NCI-H1105 (cell line): ENCODE measurements at places on chromosomes 2 and 18.

DNA sequence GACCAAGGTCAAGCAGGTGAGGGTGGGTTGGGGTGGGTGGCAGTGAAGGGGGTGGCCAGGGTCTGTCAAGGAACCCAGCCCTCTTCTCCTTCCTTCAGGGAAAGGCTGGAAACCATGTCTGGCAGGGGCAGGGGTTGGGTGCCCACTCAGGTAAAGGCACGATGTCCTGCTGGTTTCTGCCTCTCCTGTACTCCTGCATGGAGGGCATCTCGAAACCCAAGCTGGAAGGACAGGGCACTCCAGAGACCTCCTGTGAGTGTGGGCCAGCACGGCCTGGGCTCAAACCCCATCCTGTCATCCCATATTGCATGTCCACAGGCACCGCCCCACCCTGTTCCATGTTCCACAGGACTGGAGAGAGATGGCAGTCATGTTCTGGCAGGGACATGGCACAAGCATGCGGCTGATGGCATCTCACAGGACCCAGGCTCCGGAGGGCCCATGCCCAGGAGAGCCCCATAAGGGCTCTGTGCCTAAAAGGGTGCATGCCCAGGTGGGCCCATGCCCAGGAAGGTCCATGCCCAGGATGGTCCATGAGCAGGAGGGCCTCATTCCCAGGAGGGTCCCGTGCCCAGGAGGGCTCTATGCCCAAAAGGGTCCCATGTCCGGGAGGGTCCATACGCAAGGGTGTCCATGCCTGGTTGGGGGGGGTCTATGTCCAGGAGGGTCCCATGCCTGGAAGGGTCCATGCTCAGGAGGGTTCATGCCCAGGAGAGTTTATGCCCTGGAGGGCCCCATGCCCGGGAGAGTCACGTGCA lies 6.4 kb downstream of the GPR35 start:
- no peak for DNase-seq

DNA sequence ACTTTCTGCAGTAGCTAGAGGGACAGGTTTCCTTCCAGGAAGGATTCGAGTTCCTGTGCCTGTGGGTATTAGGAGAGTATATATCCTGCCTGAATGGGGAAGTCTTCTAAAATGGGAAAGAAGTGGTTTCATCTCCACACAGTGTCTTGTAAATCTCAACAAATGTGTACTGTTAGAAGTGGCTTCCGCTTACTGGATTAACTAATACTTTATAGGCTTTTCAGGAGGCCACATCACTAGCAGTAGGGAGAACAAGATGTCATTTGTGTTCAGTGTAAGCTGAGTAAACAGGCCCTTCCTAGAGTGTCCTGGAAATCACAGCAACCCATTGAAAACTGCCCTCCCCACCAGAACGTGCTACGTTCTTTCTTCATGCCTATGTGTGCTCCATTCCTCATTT lies 12.5 kb upstream of the POLR1B start:
- DNase-seq, result no peak

GRCh38 chr2:98912221-98912851 lies 23.7 kb downstream of the CRACDL start:
- DNase-seq, result peak; percentile 87

GRCh38 chr2:219448776-219449341 lies 14.2 kb downstream of the SPEG start:
- no peak for DNase-seq

- DNase-seq, result no peak
Measured at GRCh38 chr2:62467100-62467474, 38.9 kb downstream of the TMEM17 start.

DNA sequence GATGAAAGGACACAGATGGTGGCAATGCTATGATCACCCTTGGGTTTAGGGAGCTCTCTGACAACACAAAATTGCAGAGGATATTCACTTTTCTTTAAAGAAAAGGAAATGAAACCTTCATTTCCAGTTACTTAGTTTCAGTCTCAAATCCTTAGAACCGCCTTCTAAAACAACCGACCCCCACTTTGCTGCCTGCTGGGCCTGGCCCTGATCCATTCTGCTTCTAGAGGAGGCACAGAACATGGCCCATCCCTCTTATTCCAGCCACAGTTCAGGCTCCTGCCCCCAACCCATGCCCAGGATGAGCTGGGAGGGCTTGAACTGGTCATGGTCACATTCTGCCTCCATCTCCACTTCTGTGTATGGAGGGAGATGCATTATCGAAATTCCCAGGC lies 311.6 kb downstream of the EN1 start:
- no peak for DNase-seq

DNA sequence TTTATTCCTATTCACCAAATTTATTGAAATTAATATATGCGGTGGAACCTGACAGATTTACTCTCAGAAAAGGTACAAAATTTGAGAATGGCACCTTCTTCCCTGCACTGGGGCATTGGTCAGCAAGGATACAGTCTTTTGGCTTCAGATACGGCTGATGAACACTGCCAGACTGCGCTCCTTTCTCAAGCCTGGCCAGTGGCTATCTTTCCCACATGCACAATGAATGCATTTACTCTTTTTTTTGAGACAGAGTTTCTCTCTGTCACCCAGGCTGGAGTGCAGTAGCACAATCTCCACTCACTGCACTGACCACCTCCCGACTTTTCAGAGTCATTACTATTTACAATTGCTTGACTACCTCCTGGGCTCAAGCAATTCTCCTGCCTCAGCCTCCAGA lies 61.6 kb downstream of the MOB4 start:
- DNase-seq, result no peak

GRCh38 chr2:201715459-201715858 lies 17.0 kb upstream of the MPP4 start:
- DNase-seq, result no peak

GRCh38 chr18:52605345-52605744 lies 265.3 kb downstream of the DCC start:
- no peak for DNase-seq

DNA sequence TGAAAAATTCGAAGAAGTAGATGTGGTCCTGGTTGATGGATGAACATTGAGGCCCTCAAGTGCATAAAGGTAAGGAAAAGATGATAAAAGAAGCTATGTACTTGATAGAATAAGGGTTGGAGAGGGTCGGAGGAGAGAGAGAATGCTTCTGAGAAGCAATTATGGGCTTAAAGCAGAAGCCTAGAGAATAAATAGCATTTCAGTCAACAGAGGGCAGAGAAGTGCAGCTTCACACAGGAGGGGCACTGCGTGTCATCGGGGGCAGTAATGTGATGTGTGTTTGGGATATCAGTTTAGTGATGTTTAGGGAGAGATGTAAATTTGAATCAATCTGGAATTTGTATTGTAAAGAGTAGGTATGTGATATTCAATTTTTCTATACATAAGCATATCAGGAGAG lies 334.5 kb downstream of the PIK3C3 start:
- DNase-seq, result no peak

- no peak for DNase-seq
Measured at GRCh38 chr2:172481507-172482262, 54.3 kb downstream of the ITGA6 start.

DNA sequence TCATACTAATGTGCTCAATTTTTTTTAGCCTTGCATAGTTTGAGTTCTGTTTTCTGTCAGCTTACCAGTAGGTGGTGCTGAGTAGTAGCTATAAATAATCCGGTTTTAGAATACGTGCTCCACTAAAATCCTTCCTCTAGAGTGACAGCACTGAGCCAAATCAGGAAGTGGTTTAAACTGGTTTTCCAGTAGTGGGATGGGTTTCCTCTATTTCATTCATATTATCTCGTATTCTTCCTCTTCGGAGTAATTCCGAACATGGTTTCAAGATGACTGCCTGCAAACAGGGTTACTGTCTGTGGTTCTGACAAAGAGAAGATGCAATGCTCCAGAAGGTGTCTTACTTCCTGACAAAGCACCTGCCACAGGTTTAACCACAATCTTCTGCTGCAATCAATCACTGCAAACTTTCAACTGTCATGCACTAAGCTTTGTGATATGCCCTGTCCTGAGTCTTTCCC lies 496.9 kb upstream of the VRK2 start:
- no peak for DNase-seq

GRCh38 chr2:10932345-10933151 lies 20.8 kb downstream of the KCNF1 start:
- no peak for DNase-seq

DNA sequence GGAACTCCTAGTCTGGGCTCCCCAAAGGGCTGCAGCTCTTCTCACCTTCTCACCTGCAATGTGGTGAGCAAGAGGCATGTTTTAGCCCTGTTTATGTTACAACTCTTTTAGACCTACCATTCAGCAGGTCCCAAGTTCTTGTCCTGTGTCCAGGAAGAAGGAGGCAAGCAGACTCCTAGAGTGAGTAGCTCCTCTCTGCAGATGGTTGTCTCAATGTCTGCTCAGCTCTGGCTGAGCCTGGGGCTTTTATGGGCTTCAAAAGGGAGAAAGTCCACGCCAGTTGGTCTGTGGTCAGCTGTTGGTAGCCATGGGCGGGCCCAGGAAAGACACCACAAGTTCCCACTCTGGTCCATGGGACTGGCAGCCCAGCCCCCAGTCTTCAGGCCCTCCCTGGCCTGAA lies 148.1 kb upstream of the HS6ST1 start:
- DNase-seq, result no peak

DNA sequence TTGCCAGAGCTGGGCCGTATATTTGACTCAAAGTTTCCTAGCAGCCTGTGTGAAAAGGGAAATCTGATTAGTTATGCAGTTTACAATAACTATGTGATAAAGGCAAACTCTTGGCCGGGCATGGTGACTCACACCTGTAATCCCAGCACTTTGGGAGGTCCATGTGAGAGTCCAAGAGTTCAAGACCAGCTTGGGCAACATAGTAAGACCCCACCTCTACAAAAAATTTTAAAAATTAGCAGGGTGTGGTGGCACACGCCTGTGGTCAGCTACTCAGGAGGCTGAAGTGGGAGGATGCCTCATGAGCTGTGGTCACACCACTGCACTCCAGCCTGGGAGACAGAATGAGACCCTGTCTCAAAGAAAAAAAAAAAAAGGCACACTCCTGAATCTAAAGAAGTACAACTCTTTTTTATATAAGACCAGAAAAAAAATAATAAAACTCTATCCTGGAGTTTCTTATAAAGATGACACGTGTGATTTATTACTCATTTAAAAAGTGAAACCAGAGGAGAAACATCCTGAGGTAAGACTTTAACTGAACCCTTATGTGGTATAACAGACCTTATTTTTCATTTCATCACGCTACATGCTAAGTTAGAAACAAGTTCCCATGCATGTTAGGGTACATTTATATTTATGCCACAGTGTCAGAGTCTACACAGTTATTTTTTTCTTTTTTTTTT lies 32.6 kb upstream of the KCMF1 start:
- DNase-seq, result no peak

DNA sequence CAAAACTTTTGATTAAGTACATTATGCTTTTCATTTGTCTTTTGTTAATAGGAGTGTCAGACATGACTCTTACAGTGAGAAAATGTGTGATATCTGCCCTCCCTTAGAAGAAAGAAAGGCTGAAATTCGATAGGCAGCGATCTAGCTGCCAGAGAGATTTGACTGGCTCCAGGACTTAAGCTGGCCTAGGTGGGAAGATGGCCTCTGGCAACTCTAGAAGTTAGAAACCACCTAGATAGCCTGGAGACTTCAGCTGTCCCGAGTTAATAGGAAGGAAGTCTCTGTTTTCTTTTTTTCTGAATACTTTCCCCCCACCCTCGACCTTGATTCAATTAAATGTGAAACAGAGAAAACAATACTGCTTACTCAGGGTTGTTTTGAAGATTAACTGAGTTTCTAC lies 1194.7 kb upstream of the CRIM1 start:
- DNase-seq, result no peak

GRCh38 chr2:222916229-222917197 lies 55.7 kb downstream of the ACSL3 start:
- no peak for DNase-seq

DNA sequence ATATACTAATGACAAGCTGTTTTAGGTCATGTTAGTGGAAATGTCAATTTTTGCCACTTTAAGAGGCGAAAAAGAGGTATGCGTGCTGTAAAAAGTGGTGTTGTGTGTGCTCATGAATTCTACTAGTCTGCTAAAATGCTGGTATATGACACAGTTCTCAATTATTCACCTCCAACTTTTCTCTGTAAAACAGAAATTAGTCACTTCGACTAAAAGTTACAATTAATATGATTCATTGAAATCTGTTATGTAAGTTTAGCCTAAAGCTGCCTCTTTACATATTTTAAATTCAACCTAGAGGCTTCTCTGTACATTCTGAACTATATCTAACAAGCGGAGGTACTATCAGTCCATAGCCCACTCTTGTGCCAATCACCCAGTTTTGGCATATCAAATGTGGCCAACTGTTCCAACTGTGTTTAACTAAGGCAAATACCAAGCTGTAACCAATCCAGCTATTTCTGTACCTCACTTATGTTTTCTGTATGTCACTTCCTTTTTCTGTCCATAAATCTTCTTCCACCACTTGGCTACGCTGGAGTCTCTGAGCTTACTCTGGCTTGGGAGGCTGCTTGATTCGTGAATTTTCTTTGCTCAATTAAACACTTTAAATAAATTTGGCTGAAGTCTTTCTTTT lies 20.8 kb downstream of the BAZ2B start:
- no peak for DNase-seq

DNA sequence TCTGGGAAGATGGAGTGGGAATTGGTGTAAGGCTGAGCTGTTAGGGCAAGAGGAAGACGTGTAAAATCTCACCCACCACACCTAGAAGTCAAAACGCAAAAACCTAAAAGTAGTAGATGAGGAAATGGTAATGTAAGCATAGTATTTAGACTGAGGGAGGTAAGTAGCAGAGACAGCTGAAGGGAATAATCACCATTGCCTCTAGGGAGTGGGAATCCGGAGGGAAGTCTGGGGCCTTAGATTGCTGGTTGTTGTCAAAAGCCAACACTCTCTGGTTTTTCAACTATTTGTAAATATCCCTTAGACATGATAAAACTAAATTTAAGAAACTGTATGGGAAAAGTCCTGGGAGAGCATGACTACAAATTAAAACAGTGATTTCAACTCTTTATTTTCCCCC lies 28.7 kb upstream of the MYCN start:
- DNase-seq, result no peak

- no peak for DNase-seq
Measured at GRCh38 chr2:58594762-58595161, 353.6 kb upstream of the FANCL start.

GRCh38 chr2:26901326-26902183 lies 53.6 kb downstream of the DPYSL5 start:
- no peak for DNase-seq

- DNase-seq, result peak; percentile 51
Measured at GRCh38 chr2:240822280-240822847, 2.3 kb upstream of the KIF1A start.

- no peak for DNase-seq
Measured at GRCh38 chr2:37477921-37478320, 133.5 kb downstream of the QPCT start.

DNA sequence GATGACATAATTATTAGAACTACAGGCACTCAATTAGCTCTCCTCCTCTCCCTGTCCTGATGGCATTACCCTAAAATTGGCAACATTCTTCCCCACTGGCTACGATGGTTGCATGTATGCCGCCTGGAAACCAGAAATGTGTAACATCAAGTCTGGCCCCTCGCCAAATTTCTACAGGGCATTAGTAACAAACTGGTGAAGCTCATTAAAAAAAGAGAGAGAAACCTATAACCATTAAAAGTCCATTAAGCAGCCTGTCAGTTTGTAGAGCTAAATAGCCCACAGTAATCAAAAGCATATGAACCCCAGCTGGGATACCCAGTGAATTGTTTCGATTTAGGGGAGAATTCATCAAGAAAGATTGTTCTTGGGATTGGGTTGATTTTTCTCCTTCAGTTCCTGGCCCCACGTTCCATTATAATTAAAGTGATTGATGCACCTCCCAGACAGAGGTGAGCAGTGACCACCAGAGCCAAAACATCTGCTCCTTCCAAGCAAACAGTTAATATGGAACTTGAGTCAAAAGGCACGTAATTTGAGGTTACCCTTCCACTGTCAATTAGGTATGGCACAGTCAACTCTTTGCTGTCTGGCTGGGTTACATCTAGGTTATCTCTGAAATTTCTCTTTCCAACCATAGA lies 208.6 kb downstream of the C1D start:
- peak; percentile 85 for DNase-seq
